ENCODE measurements at places on chromosomes 6 and 20. TPM values are rescaled to one million over a fixed set of nuclear protein-coding genes. Genes with fewer than 3 reads are reported as not detected.

HCK gene
- total RNA-seq, result 0.98 TPM

NPBWR2 gene
- total RNA-seq, result not detected

GID8 gene
- total RNA-seq, result 37.3 TPM

CTCFL gene
- 0.05 TPM for total RNA-seq

C6orf52 gene
- total RNA-seq, result 6.5 TPM

RNF217 gene
- total RNA-seq, result 37.7 TPM

IMPG1 gene
- not detected for total RNA-seq

SMOC2 gene
- 0.13 TPM for total RNA-seq

MEP1A gene
- not detected for total RNA-seq

CLPSL1 gene
- not detected for total RNA-seq

LGSN gene
- not detected for total RNA-seq

MYBL2 gene
- total RNA-seq, result 138 TPM

SLC17A3 gene
- total RNA-seq, result not detected

CST2 gene
- total RNA-seq, result not detected

OR2J2 gene
- not detected for total RNA-seq

HLA-DQB1 gene
- total RNA-seq, result 0.51 TPM

TBXT gene
- not detected for total RNA-seq

SNAI1 gene
- total RNA-seq, result 8.8 TPM

All from Panc1 (cell line).